Activated T-helper 1 cell treated with Interleukin-2 at 50 U/mL for 16 hours (primary cell): ENCODE measurements at places on chromosomes 13 and 19.

DNA sequence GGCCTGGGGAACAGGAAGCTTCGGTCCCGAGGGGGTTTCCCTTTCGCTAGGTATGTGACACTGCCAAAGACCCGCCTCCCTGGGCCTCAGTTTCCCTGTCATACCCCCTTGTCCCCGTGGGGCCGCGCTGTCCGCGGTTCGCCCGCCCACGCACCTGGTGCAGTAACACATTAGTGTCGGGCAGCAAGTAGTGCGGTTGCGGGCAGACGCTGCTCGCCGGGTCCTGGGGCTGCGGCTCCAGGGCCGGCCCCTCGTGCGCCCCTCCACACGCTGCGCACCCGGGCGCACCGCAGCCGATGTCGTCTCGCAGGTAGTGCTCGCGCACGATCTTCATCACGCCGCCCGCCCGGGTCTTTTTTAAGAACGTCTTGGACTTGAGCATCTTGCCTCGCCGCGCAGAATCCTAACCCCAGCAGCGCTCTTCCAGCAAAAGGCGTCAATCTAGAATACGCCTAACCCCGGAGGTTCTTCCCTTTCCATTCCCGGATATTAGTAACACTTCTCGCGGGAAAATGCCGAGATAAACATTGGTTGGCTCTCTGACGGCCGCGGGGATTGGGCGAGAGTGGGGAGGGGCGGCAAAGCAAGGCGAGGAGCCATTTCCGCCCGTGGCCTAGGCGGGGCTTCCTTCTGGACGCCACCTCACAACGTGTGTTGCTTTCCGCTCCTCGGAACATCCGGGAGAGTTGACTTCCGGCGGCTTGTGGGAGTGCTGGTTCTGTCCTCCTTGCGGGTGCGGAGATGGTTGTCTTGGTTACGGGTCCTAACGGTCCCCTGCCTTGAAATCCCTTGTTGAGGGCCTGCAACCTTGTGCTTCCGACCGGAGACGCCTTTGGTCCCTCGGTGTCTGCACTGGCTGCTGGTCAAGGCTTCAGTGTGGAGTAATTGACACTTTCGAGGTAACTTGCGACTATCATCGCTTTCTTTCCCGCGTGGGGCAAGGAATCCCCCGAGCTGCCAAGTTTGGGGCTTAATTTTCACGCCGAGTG, at the start of the genes DIS3 and PIBF1:
DIS3 (minus strand) TSS at position 450 of the 989 bp plus-strand sequence; CDS start at position 382, 68 bp downstream.
PIBF1 (plus strand) TSS at position 683 of the 989 bp plus-strand sequence. CDS start 1,337 bp downstream, outside the sequence.
- DNase-seq, result peak; percentile 91

DNA sequence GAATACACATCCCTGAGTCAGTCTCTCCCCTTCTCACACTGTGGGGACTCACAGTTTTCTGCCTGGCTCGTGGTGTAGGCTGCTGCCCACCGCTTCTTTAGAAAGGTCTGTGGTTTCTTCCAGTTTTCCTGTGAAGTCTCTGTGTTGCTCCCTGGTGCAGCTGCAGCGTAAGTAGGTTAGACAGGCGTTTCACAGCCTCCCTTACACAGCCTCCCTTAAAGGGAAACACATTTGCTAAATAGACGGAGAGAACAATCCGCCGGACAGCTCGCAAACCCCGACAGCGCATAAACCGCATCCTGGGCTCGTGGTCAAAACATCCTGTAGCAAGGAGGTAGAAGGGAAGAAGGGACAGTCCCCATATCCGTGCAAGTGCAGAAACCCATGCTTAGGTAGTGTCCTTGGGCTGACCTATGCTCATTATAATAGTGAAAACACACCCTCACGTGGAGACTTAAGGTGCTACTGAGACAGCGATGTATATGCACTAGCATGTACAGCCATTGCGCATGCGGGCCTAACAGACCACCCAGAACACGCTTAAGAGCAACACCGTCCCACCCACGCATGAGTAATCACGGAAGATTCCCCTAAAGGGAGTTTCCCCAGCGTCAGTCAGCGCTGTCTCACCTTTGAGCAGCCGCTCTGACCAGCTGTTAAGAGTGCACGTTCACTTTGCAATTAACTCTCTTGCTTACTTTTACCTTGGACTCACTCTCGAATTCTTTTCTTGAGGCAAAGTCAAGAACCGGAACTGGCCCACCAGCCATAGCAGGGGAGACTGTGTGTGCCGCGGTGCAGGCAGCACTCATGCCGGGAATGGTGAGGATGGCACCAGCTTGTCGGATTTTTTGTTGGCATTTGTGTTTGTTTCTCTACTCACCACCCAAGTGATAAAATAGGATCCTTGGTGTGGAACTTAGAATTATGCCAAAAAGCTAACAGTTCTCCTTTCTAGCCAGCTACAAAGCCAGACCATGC, 16.6 kb downstream of the SIGLEC8 start:
- DNase-seq, result peak; percentile 61

DNA sequence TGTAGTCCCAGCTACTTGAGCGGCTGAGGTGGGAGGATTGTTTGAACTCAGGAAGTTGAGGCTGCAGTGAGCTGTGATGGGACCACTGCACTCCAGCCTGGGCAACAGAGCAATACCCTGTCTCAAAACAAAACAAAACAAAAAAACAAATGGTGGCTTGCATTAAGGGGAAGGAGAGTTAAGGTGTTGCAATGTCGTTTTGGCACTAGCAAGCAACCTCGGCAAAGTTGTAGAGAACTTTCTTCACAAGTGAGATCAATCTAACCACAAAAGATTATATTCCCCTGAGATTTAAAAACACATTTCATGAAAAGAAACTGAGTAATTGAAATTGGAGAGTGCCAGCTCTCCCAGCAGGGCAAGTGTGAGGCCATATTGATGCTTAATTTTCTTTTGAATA, 153.7 kb downstream of the KLF5 start:
- no peak for DNase-seq

GRCh38 chr13:26909477-26909876, 148.9 kb upstream of the GPR12 start:
- no peak for DNase-seq

GRCh38 chr13:72163678-72164077, 296.7 kb upstream of the DACH1 start:
- no peak for DNase-seq
